ENCODE measurements at places on chromosomes 16 and 17. TPM values are rescaled to one million over a fixed set of nuclear protein-coding genes. Genes with fewer than 3 reads are reported as not detected.

DNA sequence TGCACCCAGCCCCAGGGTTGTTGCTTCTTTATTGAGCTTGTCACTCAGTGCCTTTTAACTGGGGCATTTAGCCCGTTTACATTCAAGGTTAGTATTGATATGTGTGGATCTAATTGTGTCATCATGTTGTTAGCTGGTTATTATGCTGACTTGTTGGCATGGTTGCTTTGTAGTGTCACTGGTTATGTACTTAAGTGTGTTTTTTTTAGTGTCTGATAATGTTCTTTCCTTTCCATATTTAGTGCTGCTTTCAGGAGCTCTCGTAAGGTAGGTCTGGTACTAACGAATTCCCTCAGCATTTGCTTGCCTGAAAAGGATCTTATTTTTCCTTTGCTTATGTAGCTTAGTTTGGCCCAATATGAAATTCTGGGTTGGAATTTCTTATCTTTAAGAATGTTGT, 33.5 kb downstream of the NF1 start:
- DNase-seq = no peak

DNA sequence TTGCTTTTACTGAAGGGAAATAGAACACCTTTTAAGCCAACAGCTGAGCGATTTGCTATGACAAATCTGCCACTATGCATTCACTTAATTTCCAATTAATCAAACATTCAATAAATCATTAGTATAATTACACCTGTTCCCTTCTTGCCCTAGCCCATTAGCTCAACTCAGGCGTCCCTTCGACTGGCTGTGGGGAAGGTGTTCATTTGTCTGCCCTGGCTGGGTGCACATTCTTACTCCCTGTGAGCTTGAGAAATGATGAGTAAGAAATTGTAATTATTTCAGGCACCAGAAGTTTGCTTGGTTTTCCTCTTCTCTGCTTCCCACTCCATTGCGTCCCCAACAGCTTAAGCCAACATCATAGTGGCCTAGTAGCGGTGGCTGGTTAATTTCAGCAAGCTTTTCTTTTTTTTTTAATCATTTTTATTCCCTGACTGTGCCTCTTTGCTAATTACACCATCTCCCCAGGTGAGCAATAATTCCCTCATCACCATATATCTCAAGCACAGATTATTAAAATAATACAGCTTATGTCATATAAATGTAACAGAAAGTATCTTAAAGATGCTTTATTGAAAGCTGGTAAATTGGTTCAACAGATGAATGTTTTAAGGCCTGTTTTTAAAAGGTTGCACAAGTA, 623.9 kb upstream of the RBFOX1 start:
- DNase-seq = no peak

DNA sequence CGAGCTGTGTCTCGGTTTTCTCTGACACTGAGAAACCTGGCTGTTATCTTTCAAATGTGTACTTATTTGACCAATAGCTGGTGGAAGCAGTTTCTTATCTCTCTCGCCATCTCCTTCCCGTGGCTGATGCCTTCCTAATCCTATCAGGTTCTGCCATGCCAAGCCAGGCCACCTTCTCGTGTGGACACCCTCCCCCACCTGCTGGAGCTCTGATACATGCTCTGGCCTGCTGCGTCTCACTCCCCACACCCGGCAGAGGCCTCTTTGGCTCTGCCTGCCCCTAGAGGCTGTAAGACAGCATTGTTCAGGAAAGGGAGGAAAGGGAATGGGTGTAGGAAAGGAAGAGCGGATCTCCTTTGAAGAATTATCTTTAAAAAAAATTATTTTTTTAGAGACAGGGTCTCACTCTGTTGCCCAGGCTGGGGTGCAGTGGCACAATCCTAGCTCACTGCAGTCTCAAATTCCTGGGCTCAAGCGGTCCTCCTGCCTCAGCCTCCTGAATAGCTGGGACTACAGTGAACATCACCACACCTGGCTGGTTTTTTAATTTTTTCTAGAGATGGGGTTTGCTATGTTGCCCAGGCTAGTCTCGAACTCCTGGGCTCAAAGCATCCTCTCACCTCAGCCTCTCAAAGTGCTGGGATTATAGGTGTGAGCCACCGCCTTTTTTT, 7.5 kb upstream of the ARMC5 start:
- peak; percentile 59 for DNase-seq

Gene CDIP1
- total RNA-seq = 6.0 TPM

Gene GALR2
- total RNA-seq = 0.20 TPM

DNA sequence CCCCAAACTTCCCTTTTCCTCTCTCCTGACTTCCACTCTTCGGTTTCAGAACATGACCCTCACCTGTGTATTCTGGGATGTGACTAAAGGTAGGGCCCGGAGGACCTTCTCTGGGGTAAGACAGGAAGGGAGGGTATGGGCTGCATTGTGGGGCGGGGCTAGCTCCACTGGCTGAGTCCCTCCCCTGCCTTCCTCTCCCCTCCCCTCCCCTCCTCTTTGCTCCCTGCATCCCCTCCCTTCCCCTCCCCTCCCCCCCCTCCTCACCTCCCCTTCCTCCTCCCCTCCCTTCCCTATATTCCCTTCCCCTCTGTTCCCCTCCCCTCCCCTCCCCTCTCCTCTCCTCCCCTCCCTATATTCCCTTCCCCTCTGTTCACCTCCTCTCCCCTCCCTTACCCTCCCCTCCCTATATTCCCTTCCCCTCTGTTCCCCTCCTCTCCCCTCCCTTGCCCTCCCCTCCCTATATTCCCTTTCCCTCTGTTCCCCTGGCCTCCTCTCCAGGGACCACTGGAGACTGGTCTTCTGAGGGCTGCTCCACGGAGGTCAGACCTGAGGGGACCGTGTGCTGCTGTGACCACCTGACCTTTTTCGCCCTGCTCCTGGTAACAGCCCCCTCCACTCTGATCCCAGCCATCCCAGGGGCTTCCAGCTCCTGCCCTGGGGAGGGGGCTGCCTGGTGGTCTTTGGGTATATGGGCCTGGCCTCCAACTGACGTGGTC, 11.8 kb downstream of the ADGRG3 start:
- DNase-seq = no peak

DNA sequence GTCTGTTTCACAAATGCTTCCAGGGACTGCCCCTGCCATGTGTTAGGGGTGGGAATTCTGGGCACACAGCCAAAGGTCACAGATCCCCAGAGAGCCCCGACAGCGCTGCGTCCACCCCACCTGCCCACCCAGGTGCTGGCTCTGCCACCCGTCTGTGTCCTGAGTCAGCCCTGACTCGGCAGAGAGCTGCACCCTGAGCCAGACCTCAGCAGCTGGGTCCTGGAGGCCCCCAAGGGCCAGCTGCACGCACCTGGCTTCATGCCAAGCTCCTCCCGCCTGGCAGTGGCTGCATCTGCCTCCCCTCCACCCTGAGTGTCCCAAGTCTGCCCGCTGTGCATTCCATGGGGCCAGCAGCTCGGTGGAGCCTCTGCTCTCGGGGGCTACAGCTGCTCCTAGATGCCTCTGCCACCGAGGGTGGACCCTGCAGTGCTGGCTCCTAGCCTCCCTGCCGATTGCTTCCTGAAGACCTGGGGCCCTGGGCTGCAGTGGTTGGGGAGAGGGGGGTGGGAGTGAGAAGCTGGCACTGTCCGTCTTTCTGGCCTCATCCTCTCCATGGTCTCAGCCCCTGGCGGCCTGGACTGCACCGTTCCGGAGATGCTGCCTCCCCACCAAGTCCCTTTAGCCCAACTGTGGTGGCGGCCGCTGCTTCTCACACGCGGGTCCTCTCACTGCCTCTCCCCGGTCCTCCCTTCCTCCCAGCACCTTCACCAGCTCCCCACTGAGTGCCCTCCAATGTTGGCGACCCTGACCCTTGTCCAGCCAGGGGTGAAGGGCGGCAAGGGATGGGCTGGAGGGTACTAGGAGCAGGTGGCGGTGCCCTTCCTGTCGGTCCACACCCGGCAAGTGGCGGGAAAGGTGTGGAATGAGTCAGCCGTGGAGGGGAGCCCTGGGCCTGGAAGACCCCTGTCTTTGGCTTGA, 3.0 kb downstream of the SECTM1 start:
- DNase-seq = peak; percentile 31

DNA sequence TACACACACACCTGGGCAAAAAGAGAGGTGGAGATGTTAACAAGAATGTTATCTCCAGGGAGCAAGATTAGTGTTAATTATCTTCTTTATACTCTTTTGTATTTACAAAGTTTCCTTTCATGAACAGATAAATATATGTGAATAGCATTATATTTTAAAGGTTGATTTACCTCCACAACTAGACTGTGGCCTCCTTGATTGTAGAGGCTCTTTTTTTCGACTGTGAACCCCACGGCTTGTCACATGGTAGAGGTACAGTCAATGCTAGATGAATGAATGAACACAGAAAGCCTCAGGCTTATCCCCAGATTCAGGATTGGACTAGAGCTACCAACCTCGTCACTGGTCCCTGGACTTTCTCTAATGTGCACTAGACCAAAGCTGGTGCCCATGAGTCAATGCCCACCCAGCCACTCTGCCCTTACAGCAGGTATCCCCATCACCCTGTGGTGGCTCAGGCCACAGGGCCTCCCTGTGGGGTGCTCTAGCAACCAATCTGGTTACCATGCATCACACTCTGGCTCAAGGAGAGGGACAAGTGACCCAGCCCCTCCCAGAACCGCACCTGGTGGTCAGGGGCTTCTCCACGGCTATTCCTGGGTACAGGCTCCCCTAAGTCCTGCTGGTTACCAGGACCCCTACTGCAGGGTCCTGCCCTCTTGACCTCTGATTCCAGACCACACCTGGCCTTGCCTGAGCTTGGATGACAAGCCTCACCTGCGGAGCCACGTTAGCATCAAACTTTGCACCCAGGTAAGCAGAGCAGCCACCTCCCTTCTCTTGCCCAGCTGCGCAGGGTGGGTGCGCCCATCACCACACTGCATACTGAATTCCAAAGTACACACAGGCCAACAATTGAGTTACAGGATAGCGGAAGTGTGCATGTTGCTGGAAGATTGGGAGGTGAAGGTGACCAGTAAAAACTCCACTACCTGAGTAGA, 101.0 kb downstream of the CDYL2 start:
- no peak for DNase-seq

Gene TCAP
- total RNA-seq = under 0.01 TPM

DNA sequence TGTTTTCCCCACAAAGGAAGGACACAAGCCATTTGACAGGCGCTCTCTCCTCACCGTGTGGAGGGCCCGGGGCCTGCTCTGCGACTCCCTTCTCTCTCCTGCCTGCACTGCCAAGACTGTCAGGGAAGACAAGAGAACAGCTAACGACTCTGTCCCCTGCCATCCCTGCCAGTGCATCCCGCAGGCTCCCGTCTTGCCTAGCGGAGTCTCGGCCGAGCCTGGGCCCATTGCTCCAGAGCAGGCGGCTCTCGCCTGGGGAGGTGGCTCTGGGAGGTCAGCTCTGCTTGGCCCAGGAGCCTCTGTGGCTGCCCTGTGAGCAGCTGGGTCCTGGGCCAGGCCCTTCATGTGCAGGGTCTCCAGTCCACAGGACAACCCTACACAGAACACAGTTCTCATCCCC, 53.0 kb downstream of the WNT3 start:
- DNase-seq = no peak

DNA sequence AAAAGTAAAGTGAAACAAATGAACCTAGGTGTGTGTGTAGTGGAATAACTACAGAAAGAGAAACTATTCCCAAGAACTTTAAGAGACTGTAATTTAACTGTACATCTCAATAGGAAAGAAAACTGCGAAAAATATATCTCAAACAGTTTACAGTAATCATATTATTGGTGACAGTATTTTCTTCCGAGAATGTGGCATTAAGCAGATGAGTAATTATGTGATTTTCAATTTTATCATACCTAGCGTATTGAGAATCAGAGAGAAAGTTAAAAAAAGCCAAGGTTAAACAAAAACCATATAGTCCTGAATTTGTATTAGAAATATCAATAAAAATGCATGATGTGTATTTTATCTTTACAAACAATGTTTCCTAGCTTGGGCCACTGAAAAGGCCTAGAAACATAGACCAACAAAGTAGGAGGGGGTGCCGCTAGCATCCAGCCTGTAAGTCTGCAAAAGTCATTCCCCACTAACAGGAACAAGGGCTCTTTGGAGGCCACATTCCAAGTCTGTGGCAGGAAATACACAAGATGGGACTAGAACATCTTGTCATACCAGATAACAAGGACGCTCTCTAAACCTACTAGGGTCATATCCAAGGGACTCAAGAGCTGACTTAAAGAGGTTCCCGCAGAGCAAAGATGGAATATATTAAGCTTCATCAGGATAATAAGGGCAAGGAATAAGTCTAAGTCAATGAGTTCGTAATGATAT, 20.5 kb downstream of the RNF157 start:
- no peak for DNase-seq

DNA sequence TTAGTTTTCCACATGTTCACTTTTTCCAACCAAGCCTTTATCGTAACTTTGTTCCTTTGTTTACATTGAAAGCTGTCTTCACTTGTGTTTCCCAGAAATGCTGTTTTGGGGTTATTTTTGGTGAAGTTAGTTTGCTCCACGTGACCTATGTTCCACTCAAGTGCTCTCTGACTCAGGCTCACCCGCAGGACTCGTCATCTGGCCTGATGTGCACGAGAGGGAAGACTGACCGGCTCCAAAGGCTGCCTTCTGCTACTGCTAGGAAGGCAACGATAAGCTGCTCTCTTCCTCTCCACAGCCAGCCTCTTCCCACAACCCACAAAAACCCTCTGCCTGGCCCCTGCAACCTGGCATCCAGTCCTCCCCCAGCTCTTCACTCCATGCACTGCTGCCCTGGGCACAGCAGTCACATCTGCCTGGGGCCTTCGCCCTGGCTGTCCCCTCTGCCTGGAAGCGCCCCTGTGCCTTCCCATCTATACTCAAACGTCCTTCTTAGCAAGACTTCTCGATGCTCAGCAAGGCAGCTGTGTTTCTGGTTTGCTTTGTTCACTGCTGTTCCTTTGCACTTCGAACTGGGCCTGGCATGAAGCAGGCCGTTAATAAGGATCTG, 28.0 kb downstream of the ZCCHC14 start:
- DNase-seq = peak; percentile 89

Gene CES3
- under 0.01 TPM for total RNA-seq

Gene WNK4
- 0.99 TPM for total RNA-seq

Gene NEUROD2
- not detected for total RNA-seq

DNA sequence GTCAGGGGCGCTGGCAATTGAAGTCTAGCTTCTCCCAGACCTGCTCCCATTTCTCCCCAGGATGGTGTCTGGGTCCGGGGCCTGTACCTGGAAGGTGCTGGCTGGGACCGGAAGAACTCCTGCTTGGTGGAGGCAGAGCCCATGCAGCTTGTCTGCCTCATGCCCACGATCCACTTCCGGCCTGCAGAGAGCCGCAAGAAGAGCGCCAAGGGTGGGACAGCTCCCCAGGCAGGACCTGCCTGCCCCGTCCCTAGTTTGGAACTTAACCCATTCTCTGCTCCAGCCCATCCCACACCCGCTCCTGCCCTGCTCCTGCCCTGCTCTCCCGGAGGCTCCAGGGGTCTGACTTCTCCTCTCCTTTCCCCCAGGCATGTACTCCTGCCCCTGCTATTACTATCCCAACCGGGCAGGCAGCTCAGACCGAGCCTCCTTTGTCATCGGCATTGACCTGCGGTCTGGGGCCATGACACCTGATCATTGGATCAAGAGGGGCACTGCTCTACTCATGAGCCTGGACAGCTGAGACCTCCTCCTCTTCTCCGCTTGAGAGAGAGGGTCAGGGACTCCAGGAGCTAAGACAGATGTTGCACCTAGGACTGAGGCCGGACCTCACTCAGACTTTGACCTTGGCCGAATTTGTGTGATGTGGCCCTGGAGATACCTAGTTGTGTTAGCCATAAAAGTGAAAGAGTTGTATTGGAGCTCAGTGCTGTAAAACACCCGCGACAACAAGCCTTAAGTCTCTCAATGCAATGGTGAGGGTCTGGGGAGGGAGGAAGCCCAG, 814 bp upstream of the KDM6B start:
- no peak for DNase-seq

- DNase-seq = peak; percentile 47
These were observed 3.9 kb downstream of the HS3ST3A1 start for GRCh38 chr17:13597723-13598347.
